SJSA1 (cell line): ENCODE measurements at places on chromosomes 3 and 15. TPM values are rescaled to one million over a fixed set of nuclear protein-coding genes. Genes with fewer than 3 reads are reported as not detected.

The CPNE9 gene
- total RNA-seq, result not detected in 2 replicates

The DPPA2 gene
- total RNA-seq, result not detected in 2 replicates

The LDHAL6B gene
- not detected in 2 replicates for total RNA-seq

The CLSTN2 gene
- total RNA-seq, result 0.05 TPM in 1 of 2 replicates, not detected in the other

GRCh38 chr3:100591411-100591810, 18.0 kb upstream of the ADGRG7 start:
- no peak for DNase-seq

DNA sequence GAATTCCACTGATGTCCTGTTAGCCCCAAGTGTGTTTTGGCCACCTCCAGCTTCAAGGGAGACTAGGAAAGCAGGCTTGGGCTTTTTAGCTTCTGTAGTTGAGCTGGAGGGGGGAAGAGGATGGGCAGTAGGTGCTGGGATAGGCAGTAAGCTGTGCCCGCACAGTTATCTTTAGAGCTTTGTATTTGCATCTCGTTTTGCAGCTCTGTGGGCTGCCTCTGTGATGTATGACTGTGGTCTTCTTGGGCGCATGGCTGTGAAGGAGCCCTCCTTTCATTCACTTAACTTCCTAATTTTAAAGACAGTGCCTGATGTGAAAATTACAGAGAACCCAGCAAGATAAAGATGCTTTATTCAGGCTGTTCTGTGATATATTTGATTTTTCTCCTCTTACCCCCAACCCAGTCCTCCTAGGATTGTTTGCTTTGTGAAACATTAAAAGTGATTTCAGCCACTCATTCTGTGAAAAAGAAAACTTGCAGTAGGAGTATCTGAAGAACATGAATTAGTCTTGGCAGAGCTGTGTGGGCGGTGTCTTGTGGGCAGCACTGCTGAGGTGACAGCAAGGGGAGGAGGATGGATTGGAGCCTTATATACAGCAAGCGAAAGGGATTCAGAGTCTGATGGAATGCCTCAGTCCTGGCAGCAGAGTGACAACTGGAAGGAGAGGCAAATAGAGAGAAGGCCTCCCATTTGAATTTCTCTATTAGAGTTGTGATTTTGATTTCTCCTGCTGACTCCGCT, 74.3 kb downstream of the LARS2 start:
- DNase-seq, result no peak

- DNase-seq, result no peak
Observed at GRCh38 chr15:61479613-61480012, 250.5 kb upstream of the RORA start.

- DNase-seq, result no peak
Observed at GRCh38 chr3:50624634-50625033, 7.7 kb downstream of the MAPKAPK3 start.

DNA sequence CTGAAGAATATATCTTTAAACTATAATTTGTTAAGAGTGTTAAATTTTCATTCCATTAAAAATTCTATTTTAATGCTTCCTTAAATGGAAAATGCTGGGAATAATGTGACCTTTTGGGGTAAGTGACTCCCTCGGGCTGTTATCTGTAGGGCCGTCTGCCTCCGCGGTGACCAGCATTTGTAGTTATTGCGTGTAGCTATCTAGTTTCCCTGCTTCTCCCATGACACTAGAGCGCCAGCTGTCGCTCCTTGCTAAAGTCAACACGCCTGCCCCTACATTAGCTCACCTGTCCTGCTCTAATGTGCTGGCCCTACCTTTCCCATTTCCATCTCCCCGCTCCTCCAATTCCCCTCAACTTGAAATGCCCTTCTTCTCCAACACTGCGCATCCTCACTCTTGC, 12.4 kb upstream of the CHRM5 start:
- DNase-seq, result no peak

DNA sequence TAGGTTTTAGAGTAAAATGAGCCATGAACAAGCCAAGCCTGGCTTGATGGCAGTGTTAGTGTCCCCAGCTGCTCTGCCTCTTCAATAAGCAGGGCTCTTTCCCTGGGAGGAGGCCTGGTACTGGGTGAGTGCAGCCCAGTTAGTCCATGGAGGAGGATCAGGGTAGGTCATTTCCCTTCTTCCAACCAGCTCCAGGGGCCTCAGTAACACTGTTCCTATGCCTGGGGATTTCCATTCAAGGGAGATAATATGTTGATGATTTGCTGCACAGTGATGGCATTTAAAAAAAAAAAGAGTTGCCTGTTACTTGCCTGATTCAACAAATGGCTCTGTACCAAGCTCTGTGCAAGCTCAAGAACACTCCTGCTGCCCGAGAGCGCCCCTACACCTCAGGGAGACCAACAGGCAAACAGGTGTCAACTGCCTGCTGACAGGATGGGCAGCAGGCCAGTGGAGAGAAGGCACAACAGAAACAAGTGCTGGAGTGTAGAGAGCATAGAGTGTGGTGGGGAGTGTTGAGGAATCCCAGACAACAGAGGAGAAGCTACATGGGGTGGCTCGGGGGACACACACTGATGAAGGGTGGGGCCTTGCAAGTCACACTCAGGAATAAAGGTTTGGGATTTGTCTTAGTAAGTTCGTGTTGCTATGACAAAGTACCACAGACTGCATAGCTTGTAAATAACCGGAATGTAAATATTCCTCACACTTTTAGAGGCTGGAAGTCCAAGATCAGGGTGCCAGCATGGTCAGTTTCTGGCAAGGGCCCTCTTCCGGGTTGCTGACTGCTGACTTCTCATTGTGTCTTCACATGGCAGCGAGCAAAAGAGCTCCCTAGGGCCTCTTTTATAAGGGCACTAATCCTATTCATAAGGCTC, 78.6 kb upstream of the PXYLP1 start:
- no peak for DNase-seq
